ENCODE measurements at places on chromosomes 5 and 9. TPM values are rescaled to one million over a fixed set of nuclear protein-coding genes. Genes with fewer than 3 reads are reported as not detected.

The MAMDC2 gene
- 1.8 TPM for total RNA-seq

The SHC3 gene
- 15.3 TPM for total RNA-seq

The DDX4 gene
- not detected for total RNA-seq

The CCL28 gene
- 4.2 TPM for total RNA-seq

The CSF1R gene
- 1.1 TPM for total RNA-seq

The SLC25A51 gene
- total RNA-seq, result 74.3 TPM

Data from placental pericyte (primary cell).